GM23248 (cell line): ENCODE measurements at places on chromosomes 1 and 21.
A peak's percentile ranks its signal among the peaks of the same experiment; 100 is the strongest.

DNA sequence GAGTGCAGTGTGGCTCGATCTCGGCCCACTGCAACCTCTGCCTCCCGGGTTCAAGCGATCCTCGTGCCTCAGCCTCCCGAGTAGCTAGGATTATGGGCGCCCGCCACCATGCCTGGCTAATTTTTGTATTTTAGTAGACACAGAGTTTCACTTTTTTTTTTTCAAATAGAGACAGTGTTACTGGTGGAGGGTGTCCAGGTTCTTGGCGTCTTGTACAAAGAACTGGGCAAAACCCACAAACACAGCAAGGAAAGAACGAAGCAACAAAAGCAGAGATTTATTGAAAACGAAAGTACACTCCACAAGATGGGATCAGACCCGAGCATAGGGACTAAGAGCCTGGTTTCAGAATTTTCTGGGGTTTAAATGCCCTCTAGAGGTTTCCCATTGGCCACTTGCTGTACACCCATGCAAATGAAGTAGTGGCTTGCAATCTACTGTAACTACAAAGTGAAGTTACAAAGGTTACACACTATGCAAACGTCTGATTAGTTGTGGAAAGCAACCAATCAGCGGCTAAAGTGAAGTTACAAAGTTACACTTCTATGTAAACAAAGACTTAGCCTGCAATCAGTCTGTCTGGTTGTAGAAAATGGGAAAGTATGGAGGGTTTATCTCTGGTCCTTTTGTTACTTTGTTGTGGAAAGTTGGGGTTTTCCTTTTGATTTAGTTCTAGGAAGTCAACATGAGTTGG is 199.1 kb downstream of the DYRK1A start:
- DNase-seq, result peak; percentile 74

- DNase-seq, result no peak
These were observed 133.7 kb downstream of the COQ8A start for GRCh38 chr1:227073786-227074185.

- no peak for DNase-seq
These were observed 134.4 kb downstream of the SDCCAG8 start for GRCh38 chr1:243390162-243390791.

- no peak for DNase-seq
These were observed 233.1 kb downstream of the RERE start for GRCh38 chr1:8584316-8584715.
